ENCODE measurements at places on chromosomes 2 and 18.

DNA sequence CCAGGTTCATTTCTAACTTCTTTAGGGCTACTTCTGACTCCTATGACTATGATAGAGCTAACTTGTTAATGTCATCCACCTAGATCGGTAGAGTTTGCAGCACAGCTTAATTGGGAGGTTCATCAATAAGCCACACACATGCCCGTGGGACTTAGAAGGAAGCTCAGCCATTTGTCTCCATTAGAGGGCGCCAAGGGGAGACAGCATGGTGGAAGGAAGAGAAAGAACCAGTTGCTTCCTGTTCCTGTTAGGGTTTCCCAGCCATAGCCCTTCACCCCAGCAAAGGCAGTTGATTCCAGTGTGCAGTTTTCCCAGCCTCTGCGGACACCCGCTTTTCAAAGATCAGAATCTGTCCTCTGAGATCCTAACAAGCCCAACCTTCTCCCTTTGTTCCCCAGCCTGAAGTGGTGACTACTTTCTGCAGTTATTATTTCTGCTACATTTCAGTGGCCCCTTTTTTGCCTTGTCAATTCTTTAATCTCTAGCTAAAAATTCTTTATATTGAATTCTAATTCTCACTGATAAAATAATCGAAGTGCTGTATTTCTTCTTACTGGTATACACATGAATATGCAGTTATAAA, 30.3 kb downstream of the MAIP1 start:
- peak; percentile 66 for DNase-seq

DNA sequence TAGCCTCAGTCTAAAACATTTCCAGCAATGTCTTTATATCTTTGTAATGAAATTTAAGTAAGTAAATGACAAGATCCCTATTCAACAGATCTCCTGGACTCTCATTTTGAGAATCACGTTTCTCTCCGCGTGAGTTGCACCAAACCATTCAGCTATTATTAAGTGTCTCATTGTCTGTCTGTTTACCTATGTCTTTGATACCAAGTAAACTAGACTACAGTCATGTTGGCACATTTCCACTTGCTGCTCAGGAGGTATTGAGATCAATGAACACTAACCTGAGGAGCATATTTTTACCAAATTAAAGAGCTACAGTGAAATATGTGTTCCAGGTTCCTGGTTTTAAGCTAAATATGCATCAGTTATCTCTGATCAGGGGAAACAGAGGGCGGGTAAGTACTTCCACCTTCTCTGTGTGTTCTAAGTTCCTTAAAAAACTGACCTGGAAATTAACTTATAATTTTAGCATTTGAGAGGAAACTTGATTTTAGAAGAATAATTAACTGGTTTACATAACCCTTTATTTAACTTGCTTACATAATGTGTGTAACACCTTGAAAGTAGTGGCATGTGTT, 125.8 kb downstream of the OSBPL6 start:
- no peak for DNase-seq

- DNase-seq: no peak
Measured at GRCh38 chr2:72896446-72896845, 9.2 kb downstream of the SPR start.

- DNase-seq: no peak
Measured at GRCh38 chr18:32771871-32772580, 797 bp downstream of the KLHL14 start.

GRCh38 chr2:103809415-103809814, 1044.5 kb upstream of the POU3F3 start:
- no peak for DNase-seq

GRCh38 chr2:61415265-61415664, 55.6 kb downstream of the USP34 start:
- DNase-seq: no peak

GRCh38 chr2:120293096-120294007, 40.7 kb downstream of the RALB start:
- DNase-seq: no peak

DNA sequence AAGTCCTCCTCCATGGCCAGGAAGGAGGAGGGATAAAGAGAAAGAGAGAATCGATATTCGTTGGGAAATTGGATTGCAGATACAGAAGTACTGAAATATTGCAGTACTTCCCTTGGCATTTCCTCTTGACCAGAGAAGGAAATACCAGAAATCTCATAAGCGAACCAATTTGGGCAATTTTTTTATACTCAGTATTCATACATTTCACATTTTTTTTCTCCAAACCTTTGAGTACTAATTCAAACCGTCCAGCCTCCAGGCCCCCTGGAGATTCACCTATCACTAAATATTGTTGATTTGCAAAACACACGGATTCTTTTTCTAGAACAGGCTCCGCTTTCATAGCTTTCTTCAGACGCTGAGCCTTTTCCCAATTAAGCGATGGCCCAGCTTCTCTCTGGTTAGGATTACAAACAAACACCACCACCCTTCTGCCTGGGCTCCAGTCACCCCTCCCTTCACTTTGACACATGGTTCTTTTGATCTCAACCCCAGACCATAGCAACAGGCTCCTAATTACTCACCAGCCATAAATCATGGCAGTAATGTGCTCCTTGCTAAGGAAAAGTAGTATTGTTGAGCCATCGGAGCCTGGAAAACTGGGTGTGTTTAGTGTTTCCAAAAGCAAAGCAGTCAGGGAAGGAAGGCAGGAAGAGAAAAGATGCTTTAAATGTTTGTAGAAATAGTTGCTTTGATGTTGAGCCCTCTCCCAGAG, 138.4 kb upstream of the CCDC68 start:
- DNase-seq: peak; percentile 24

DNA sequence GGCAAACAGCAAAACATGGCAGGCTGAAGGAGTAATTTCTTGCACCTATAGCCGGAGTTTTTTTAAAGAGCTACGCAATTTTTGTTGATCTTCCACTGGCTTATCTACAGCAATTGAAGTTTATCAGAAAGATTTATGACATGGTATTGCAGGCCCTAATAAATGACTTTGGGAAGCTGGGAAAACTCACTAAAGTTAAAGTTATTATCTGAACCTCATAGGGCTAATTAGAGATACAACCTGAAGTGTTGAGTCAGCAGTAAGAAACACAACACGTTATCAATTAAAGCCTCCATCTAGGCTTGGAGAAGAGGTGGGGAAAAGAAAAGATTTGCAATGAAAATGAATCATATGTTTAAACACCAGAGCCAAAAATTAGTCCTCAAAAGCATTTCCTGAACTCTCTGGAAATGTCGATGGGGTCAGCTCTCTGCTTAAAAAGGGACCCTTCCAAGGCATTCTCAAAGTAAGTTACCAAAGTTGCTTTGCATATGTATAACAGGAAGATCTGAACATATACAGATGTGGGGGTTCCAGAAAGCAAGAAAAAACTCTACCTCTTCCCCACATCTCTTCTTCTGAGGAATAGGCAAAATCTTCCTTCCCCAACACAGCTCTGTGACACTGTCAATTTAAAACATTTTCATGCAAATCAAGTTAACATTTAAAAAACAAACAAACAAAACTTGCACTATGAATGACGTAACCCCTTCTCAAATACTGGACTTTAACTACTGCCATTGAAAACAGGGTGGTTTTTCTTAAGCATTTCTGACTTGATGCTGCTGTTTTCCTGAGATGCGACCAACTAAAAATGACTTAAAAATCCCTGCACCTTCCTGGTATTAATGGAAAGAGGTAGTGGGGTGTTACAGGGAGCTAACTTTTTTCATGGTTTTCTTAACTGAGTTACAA, 915.6 kb downstream of the NRXN1 start:
- DNase-seq: no peak

DNA sequence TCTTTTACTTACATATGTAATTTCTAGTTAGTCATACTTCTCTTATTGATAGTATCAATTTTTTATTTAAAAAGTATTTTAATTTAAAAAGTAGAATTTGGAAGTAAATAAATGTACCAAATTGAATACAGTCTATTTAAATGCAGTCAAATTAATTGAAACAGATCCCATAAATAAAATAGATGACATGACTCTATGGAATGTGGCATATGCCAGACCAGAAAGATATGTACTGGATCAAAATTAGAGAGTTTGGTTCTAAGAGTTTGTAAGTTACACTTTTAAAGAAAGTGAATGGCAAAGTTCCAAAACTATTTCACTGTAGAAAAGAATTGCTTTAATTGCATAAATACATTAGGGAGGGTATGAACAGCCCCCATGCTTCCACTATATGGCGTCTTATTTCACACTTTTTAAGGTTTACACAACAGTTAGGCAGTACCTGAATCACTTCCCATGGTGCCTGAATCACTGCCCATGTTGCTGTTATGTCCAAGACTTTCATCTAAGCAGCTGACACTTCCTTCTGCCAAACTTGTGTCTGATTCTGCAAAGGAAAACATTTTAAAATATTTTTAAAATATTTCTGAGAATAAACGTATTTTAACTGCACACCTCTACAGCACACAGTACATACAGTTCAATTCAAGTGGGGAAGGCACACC, 25.2 kb downstream of the IFIH1 start:
- DNase-seq: no peak

DNA sequence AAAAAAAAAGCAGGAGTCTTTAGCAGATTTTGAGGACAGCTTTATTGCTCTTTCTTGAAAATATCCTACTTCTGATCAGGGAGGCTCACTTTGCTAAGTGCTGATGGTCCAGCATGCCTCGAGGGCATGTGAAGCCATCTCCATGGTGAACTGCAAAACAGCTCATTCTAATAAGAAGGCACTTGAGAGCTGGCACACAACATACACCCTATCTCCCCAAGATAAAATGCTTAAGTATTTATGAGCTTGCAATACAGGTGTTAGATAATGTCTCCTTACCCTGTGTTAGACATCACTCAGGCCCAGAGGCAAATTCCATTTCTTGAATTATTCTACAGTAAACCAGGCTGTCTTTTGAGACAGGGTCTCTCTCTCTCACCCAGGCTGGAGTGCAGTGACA, 2.7 kb downstream of the ENOSF1 start:
- DNase-seq: no peak

GRCh38 chr2:215680605-215681598, 245.0 kb upstream of the FN1 start:
- peak; percentile 14 for DNase-seq

DNA sequence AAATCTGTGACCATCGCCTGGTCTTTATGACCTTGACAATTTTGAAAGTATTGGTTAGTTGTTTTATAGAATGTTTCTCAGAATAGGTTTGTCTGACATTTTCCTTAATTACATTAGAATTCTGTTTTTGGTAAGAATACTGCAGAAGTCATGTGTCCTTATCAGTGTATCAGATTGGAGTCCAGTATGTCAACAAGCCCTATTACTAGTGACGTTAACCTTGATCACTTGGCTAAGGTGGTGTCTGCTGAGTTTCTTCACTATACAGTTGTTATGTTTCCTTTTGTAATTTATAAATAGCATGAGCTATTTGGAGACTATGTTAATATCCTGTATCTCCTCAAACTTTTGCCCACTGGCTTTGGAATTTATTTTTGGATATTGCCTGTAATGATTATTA, 10.8 kb upstream of the IL36G start:
- no peak for DNase-seq

GRCh38 chr2:154495455-154495868, 203.0 kb upstream of the KCNJ3 start:
- DNase-seq: no peak

DNA sequence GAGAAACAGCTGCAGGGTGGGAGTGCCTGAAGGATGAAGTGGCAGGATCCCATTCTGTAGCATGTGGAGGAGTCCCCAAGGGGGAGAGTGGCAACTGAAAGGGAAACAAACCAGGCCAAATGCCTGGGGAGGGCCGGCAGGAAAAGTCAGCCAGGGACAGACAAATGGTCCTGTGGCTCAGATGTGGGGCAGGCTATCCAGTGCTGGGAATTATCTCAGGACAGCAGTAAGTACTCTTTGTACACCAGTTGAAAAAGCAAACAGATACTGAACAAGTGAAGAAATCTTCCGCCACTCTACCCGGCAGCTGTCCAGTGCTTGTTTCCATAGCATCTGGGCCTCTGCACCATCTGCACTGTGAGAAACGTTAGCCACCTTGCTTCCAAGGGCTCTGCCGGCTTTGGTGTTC, 408.9 kb downstream of the LRATD1 start:
- no peak for DNase-seq

- DNase-seq: no peak
Measured at GRCh38 chr2:187013058-187013457, 164.1 kb upstream of the ZSWIM2 start.

- DNase-seq: no peak
Measured at GRCh38 chr2:70977605-70978205, 725 bp upstream of the ANKRD53 start.

DNA sequence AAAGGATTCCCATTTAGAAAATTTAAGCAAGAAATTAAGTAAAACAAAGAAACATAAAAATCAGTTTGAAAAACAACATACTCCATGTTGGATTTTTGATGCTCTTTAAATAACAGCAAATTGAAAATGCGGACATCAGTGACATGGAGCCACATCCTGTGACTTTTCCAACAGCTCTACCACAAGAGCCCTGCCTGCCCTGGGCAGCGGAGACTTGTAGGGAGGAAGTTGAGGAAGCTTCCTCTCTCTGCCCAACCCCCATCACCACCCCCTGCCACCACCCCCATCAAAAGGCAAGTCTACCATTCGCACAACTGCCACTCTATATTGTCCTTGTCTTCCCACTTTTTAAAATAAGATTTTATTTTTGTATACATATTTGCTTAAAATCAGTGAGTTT, 32.8 kb upstream of the DAPL1 start:
- no peak for DNase-seq

DNA sequence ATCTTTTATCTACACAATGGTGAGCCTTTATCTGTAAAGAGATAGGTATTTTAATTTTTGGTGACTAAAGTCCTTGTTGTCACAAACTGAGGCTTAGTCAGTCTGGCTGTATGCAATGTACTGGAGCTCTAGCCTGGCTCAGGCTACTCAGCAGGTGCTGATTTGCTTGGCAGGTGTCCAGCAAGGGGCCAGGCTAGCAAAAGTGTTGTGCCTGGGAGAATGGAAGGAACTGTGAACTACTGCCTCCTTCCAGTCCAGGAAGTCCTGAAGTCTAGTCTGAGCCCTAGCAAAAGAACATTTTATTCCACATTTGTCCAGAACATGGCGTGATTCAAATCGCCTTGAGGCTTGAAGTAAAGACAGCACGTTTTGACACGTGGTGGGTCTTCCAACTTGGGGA, 260.5 kb downstream of the CCDC85A start:
- no peak for DNase-seq

DNA sequence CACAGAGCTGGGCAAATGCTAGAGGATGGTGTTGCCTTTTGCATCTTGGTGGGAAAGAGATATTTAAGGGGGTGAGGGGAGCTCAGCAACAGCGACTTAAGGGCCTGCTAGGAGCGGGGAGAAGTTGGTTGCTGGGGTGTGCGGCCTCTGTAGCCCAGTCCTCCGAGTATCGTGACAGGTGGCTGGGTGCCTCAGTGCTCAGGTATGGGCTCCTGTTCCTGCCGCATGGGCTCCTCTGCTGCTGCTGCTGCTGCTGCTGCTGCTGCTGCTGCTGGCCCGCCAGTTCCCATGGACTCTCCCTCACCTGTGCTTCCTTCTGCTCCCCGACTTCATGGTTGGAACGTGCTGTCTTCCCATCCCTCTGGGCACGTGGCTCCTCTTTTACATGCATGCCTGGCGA, 22.0 kb downstream of the AGAP1 start:
- no peak for DNase-seq

- DNase-seq: no peak
Measured at GRCh38 chr18:159037-159652, 788 bp downstream of the USP14 start.

- DNase-seq: no peak
Measured at GRCh38 chr18:76684265-76684664, 138.1 kb upstream of the ZNF236 start.

- DNase-seq: no peak
Measured at GRCh38 chr18:23077493-23078256, 57.6 kb upstream of the CABLES1 start.

GRCh38 chr2:159077869-159078268, 109.4 kb downstream of the TANC1 start:
- DNase-seq: no peak
